H54 (cell line): ENCODE measurements at places on chromosomes 6 and 20.

DNA sequence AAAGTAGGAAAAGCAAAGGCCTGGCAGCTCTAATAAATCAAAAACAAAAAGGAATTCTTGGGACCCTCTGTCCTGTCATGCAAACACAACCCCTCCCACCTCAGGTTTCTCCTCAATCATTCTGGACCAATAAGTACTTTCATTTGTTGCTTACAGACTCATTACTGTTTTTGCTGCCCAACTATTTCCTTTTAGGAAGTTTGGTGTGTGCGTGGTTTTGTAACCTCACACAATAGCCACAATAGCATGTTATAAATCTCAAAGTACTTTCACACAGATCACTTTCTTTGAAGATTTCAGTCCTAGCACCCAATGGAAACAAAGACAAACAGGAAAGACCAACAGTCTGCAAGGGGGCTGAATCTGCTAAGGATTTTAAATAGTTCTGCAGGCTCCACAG is 4.5 kb downstream of the MRPL14 start:
- DNase-seq = no peak

GRCh38 chr6:27452496-27452897 is 20.4 kb downstream of the ZNF184 start:
- no peak for DNase-seq

- no peak for DNase-seq
These were observed 653 bp downstream of the NAA20 start for GRCh38 chr20:20017844-20018185.

GRCh38 chr6:160520043-160520904 is 143.8 kb downstream of the LPA start:
- peak; percentile 41 for DNase-seq

DNA sequence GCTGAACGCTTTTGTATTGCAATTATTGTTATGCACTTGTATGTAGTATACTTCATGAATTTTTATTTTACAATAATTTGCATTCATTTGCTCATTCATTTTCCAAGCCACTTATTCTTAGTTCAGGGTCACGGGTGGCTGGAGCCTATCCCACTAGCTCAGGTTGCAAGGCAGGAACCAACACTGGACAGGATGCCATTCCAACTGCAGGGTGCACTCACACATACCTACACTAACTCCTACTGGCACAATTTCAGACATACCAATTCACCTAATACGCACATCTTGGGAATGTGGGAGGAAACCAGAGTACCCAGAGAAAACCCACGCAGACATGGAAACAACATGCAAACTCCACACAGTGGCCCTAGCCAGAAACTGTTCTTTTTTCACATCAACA is 61.8 kb downstream of the LMBRD1 start:
- no peak for DNase-seq

GRCh38 chr6:16725145-16725864 is 36.0 kb downstream of the ATXN1 start:
- no peak for DNase-seq

DNA sequence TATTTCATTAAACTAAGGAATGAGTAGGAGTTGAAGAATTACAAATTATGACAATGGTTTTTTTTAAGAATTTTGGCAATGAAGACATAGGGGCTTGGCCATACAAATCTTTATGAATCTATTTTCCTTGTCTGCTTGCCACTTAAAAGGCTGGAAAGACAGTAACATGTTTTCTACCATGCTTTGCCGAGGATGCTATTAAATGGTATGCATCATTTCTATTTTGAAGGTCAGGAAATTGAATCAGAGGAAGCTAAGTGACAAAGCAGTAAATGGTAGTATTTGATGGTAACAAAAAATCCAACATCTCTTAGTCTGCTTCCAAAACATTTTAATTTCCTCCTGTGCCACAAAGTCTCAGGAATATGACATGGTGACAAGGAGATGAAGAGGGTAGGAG is 287.2 kb downstream of the RFPL4B start:
- DNase-seq = no peak

GRCh38 chr20:58642441-58642840 is 8.6 kb upstream of the STX16 start:
- no peak for DNase-seq

GRCh38 chr6:164085091-164086075 is 670.9 kb downstream of the QKI start:
- DNase-seq = no peak

GRCh38 chr20:40481337-40481736 is 207.7 kb downstream of the MAFB start:
- DNase-seq = no peak

DNA sequence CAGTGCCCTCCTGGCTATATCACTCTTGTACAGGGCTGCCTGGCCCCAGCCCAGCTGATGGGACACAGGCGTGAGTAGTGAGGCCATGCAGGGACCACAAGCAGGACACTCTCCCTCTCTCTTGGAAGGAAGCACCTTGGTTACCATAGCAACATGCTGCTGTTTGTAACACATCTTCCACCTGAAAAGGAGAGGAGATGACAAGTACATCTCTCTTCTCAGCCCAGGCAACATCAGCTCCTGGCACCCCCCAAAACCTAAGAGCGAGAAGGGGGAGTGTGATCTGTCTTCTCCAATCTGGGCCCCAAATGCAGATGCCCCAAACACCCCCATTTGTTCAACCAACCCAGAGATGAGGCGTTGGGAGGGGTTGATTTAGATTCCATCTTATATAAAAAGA is 49.9 kb downstream of the KCNB1 start:
- DNase-seq = no peak

DNA sequence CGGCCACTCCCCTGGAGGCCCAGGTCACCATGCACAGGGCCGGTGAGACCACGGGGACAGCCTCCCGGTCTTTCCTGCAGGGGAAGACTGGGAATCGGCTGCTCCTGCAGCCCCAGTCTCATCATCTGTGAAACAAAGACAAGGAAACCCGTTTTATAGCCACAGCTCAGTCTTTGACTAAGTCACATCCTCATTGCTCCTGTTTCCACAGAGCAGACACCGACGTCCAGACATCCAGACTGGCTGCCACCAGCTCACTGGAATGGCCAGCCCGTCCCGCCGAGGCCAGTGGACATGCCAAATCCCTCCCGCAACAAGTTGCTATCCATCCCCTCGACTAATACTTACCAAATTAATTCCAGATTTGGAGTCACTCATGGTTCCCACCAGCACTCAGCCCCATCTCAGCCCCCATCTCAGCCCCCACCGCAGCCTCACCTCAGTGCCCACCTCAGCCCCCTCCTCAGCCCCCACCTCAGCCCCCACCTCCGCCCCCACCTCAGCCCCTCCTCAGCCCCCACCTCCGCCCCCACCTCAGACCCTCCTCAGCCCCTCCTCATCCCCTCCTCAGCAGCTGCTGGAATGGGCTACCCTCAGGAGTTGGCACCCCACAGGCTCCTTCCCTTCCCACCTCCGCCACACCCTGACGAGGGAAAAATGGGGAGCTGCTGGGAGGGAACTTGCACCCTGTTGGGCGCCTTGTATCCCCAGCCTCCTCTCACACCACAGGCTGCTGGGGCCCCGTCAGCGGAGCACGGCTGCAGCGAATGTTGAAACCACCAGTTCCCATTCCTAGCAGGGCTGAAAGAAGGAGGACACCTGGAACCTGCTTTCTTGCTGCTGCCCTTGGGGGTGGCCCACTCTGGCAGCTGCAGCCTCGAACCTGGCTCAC is 48.7 kb downstream of the YTHDF1 start:
- DNase-seq = no peak

DNA sequence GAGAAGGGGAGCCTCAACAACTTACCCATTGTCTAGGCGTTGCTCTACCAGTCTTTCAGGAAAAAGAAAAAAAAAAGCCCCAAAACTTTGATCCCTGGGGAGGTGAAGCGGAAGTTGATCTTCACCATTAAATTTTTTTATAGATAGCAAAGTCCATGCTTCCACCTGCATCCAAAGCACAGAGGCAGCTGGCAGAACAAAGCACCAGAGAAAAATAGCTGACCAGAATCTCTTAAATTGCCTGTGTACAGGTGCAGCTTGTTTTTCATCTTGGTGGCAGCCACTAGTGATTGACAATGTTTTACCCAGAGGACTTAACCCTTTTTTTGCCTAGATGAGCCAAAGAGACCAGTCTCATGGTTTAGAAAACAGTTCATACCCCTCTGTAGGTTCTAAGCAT is 86.0 kb downstream of the MYB start:
- DNase-seq = no peak

DNA sequence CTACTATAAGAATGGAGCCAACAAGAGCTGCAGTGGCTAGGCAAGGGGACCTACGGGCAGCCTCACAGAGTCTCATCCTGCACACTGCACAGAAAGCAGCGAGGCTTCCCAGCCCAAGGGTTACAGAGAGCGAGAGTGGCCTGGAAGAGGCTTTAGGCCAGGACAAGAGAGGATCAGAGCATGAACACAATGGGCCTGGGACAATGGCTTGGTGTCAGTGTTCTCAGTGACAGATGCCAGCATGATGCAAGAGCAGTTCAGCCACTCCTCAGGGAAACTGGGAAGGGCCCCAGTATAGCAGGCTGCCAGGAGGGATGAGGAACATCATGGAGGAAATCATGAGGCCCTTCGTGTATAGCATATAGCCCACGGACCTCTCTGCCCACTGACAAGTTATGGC is 108.0 kb downstream of the NUS1 start:
- DNase-seq = no peak

- peak; percentile 14 for DNase-seq
These were observed 68.6 kb upstream of the CCN6 start for GRCh38 chr6:111985202-111985731.

DNA sequence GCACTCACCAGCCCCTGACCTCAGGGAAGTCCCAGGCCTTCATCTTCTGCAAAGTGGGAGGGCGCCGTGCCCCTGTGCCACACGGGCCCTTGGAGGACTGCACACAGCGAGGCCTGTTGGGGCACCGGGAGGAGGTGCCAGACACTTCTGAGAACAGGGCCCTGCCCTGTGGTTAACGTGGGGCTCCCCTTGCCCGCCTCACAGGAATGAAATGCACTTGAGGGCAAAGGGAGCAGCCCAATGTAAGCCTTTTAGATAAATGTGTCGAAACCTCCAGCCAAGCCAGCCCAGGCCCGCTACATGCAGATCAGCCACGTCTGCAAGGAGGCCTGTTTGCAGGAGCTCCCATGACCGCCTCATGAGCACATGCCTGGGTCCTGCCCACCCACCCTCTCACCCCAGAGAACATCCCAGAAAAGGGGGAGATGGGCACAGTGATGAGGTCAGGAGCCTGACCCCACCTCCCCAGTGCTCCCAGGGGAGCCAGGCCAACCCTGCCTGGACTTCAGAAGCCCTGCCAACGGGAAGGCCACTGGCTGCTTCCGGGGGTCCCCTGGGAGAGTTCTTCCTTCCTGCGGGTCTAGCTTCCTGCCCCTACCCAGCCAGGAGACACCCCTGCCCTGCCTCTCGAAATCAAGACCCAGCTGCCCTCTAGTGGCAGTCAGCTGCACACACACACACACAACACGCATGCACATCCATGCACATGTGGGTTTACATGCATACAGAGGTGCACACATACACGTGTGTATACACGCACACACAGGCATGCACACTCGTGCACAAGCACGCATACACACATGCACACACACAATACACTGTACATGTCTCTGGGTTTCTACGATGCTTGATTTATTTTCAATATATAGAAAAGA is 178.7 kb downstream of the TAF4 start:
- peak; percentile 30 for DNase-seq

GRCh38 chr20:33262658-33263065 is 20.4 kb upstream of the BPIFB1 start:
- DNase-seq = peak; percentile 60

DNA sequence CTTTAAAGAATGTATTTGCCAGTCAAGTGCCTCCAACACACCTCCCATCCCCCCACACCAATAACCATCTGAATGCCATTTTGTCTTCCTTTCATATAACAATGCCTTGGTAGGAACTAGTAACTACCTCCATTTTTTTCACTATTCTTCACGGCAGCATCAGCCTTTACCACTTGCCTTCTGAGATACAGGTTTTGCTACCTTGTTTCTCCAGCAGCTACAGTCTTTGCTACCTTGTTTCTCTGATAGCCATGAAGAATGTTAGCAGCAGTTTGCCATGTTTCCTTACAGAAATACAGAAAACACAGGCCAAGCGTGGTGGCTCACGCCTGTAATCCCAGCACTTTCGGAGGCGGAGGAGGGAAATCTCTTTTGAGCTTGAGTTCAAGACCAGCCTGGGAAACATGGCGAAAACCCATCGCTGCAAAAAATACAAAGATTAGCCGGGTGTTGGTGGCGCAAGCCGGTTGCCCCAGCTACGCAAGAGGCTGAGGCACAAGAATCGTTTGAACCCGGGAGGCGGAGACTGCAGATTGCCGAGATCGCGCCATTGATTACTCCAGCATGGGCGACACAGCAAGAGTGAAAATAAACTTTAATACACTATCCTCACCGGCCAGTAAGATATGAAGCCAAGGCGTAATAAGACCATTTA is 100.9 kb downstream of the HFE start:
- no peak for DNase-seq

DNA sequence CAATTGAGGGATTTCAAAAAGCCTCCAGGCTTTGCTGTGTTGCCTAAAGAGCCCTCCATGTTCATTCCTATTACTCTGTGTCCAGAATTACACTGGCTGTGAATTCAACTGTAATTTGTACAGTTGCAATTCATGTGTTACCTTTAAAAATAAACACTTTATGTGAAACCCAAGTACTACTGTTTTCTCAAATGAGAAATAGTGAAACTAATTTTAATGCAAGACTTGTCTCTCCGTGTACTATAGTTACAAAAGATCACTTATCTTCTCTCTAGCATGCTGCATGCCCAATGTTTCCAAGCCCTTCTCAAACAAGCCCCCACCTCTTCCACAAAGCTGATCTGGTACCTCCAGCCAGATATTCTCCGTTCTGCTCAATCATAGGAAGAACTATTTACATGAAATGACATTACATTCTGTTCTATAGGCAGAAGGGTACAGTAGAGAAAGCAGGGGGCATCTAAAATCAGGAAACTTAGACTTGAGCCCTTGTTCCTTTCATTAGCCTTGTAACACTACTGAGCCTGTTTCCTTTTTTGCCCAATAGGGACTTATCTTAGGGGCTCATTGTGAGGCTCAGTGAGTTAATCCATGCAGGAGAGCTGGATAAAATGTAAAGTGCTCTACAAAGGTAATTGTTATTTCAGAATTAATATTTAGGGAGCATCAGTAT is 12.3 kb upstream of the COL9A1 start:
- no peak for DNase-seq

GRCh38 chr20:3753098-3753497 is 14.5 kb downstream of the ADISSP start:
- peak; percentile 85 for DNase-seq

DNA sequence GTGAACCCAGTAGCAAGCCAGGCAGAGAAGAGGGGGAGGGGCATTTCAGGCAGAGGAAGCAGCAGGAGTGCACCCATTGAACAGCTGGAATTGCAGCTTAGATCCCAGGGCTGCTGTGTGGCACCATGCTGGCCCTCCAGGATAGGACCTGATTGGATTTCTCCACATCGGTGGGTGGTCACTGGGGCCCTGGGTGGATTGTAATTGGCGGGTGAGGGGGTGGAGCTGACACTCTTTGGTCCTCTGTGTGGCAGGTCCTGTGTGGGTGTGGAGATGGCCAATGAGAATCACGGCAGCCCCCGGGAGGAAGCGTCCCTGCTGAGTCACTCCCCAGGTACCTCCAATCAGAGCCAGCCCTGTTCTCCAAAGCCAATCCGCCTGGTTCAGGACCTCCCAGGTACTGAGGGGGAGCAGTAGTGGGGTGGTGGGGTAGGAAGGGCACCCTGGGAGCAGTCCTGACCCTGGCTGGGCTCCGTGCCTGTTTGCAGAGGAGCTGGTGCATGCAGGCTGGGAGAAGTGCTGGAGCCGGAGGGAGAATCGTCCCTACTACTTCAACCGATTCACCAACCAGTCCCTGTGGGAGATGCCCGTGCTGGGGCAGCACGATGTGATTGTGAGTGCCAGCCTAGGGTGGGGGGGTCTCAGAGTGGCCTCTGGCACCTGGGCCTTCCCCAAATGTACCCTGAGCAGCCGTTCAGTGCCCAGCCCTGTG is 4.4 kb downstream of the PCIF1 start:
- DNase-seq = no peak
